Kidney (tissue), 22 donors: ENCODE measurements at places on chromosomes 2 and 18. TPM values are rescaled to one million over a fixed set of nuclear protein-coding genes. Genes with fewer than 3 reads are reported as not detected.

GRCh38 chr2:190979906-190980629 is 33.9 kb downstream of the STAT1 start:
- peak; percentile 91 for DNase-seq

GRCh38 chr2:590214-591175 is 86.7 kb downstream of the TMEM18 start:
- no peak for DNase-seq

DNA sequence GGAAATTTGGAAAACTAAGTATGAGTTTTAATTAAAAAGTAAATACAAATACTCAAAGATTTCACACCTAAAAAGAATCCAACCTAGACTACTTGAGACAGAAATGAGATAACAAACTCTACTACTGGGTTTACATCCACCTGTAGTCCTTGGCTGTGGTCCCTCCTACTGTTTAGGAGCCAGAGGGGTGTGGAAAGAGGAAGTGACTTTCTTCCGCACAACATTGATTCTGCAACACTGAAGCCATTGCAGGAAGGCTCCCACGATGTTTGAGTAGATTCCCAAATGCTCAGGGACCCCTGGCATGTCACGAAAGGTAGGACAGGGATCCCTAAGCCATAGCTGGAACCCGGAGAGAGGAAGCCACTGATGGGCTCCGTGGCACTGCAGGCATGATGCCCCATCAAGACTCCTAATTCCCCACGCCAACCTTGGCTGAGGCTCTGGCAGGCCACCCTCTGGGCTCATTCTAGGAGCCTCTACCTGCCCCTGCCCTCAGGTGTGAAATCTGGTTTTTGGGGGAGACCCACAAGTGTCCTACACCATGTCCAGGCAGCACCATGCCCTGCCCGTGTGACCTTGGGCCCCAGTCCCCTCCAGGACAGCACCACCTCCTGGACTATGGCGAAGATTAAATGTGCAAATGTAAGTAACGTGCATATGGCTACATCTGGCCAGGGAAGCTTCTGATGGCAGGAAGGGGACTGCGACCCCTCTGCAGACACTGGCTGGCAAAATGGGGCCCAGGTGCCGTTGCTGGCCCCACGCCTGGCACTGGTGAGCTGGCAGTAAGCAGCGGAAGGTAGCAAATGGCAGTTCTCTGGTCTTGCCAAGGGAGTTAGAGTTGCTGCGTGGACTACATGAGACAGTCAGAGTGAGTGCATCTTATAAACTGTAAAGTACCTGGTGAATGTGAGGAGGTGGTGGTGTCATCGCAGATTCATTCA is 38.2 kb upstream of the MAL start:
- no peak for DNase-seq

DNA sequence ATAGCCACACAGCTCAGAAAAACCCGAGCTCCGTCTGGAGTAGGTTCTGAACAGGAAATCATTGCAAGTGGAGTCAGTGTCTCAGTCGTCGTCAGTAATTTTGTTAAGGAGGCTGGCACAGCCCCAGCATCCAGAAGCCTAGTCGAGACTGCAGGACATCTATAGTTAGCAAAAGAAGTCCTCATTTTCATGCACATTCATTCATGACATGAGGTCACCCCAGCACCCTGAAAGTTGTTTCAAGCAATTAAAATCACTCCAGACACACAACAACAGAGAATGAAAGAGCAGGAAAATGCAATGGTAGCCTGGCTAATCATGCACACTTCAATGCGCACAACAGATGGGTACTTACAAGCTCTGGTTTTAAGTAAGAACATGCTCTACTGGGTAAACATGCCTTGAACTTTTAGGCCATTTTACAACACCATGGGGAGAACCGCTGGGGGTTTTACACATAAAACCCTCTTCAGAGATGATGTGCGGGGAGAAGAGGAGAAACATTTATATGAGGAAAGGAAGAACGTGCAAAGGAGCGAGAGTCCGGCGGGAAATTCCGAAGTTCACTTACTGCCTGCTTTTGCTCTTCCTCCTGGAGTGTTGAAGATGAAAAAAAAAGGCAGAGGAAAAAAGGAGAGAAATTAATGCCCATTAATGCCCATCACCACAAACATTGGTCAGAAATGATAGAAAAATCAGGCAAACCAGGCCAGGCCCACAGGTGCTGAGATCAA is 77.4 kb upstream of the DNMT3A start:
- no peak for DNase-seq

DNA sequence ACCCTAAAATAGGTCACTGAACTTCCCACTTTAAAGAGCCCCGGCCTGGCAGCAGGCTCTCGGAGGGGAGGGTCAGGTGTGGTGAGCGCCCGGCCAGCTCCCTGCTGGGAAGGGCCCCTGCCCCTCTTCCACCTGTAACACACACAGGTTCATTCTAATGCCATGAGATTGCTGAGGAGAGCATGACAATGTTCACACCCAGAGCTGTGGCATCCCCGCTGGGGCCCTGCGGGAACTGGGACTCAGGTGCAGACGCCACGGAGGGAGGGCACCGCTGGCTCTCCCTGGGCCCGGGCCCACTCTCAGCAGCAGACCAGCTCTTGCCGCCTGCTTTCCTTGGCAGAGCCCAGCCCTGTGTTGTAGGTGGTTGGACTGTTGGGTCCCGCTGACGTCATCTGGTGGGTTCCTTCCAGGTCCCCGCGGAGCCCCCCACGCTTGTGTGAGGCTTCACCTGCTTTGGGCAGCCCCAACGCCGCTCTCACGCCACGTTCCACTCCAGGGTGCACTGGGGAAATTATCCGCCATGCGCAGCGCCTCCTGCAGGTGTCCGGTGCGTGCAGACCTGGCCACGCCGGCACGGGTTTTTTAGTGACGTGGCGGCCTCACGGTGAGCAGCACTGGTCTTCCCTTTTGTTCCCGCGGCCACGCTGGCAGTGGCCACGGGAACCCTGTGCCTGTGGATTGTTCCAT is 50.4 kb upstream of the KCNG2 start:
- DNase-seq: no peak

GRCh38 chr2:230899287-230899686 is 25.8 kb downstream of the GPR55 start:
- DNase-seq: peak; percentile 38

DNA sequence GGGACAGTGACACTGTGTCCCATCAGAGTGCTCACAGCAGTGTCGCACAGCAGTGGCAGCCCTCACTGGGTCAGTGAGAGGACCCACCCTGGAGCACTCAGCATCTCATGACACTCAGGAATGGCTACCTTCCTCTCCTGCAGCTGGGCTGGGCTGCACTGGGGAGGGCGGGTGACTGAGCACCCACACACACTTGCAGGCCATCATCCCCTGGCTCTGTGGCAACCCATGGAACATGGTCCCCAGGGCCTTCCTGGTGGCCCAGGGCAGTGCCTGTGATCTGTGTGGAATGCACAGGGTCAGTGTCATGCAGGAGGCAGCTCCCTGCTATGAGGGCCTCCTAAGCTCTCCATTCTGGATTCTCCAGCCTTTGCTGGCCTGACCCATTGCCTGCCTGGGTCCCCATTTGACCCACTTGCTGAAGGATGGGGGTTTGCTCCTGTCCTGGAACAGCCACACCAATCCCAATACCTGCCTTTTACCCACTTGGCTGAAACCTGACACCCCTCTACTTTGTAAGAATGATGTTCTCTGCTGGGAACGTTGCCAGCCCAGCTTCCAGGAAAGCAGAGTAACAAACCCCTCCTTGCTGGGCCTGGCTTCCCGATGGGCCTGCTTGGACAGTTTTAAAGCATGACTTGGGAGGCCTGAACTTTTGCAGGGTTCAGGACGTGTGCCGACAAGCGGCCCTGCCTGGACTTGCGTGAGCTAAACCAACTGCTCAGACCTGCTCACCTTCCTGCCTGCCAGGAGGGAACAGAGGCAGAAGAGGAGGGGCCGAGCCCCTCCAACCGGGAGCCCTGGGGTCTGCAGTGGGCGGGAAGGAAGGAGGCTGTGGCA is 13.7 kb downstream of the HS6ST1 start:
- peak; percentile 94 for DNase-seq

- DNase-seq: no peak
Measured at GRCh38 chr2:125254010-125254409, 1228.9 kb downstream of the CNTNAP5 start.

DNA sequence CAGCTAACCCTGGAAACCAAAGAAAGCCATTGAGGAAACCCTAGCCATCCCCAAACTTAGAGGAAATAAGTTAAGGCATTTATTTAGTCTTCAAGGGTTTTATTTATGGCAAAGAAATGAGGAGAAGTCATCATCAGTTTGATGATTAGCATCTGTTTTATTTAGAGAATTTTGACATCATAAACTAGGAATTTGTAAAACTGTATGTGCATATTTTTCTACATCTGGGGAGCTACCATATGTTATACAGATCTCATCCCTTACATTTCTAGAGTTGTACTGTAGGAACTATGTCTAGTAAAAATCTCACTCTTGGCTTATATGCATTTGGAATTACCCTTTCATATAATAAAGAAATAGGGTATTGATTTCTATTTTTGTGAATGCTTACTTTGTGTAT is 48.7 kb downstream of the FMNL2 start:
- DNase-seq: no peak

GRCh38 chr2:169110916-169111315 is 41.6 kb downstream of the DHRS9 start:
- no peak for DNase-seq

GRCh38 chr2:96131152-96131812 is 7.0 kb downstream of the ASTL start:
- DNase-seq: no peak

- DNase-seq: peak; percentile 83
Measured at GRCh38 chr2:157492189-157492773, 48.4 kb upstream of the CYTIP start.

CCDC74A gene
- polyA plus RNA-seq: 10.5 TPM

KHK gene
- polyA plus RNA-seq: 538 TPM

CD8B2 gene
- 0.71 TPM for polyA plus RNA-seq

ARHGAP25 gene
- polyA plus RNA-seq: 6.3 TPM

CCDC148 gene
- polyA plus RNA-seq: 6.6 TPM

LGALSL gene
- 16.2 TPM for polyA plus RNA-seq
